ENCODE measurements at places on chromosomes 5 and 9.

- DNase-seq, result no peak
Observed at GRCh38 chr9:15724612-15725011, 171.8 kb downstream of the CCDC171 start.

- no peak for DNase-seq
Observed at GRCh38 chr5:158261674-158262367, 402.9 kb upstream of the CLINT1 start.

DNA sequence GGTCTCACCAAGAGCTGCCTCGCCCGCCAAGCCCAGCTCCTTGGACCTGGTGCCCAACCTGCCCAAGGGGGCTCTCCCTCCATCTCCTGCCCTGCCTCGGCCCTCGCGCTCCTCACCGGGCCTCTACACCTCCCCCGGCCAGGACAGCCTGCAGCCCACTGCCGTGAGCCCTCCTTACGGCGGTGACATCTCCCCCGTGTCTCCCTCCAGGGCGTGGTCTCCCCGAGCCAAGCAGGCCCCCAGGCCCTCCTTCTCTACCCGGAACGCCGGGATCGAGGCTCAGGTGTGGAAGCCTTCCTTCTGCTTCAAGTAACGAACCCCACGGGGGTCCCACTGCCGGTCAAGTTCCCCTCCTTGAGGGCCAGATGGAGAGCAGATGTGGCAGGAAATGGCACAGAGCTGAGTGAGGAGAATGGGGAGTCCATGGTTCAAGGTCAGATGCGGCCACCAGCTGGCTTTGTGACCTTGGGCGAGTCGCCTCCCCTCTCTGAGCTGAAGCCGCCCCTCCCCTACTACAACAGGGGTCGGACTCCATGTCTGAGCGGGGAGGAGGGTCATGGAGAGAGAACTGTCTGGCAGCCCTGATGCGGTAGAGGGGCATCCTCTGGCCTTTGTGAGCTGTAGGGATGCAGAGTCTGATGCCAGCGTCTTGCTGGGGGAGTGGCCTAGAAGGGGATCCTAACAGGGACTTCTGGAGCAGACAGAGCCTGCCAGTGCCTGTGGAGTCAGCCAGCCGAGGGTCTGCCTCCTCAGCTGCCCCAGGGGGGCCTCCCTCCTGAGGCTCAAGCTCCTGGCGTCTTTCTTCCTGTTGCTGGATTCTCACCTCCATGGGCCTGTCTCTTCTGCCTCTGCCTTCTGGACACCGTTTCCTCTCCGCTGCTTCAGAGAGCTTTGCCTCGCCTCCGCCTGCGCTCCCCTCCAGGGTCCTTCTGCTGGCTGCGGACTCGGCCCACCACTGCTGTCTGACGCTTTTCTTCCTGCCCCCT, 9.9 kb downstream of the SYNPO start:
- no peak for DNase-seq

GRCh38 chr5:129748913-129749880, 1.3 kb downstream of the MINAR2 start:
- DNase-seq, result no peak

DNA sequence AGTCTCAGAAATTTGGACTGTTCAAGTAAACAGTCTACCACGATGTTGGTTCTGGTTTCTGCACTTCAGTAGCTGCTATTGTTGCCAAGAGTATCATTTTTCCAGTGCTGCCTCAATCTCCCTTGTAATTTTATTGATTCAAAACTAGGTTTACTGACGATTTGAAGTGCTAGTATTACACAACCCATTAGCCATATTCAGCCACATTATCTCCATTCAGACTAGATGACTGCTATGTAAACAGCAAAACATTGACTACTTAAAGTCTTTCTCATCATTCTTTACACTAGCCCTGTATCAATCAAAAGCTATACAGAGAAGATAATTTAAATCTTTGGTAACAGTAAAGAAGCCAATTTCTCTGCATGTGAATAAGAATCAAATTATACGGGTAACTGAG, 102.0 kb upstream of the TSLP start:
- no peak for DNase-seq

- peak; percentile 37 for DNase-seq
Observed at GRCh38 chr9:99823681-99824377, 2.1 kb downstream of the NR4A3 start.

GRCh38 chr9:108779551-108780325, 76.0 kb downstream of the ACTL7B start:
- no peak for DNase-seq

DNA sequence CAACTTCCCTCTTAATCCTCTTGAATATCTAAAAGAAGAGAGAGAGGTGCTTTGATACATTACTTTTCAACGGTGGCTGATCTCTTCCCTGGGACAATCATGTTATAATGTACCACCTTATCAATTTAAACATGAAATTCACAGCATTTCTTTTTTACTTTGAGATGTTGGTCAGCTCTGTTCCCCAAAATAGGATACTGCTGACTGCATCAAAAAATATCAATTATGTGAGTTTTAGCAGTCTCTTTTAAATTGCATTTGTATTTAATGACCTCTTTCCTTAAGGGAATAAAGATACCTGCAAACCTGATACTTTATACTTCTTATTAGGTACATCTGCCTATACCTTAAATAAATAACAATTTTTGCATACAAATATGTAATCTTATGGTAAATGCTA, 58.4 kb upstream of the MARCHF11 start:
- DNase-seq, result no peak

DNA sequence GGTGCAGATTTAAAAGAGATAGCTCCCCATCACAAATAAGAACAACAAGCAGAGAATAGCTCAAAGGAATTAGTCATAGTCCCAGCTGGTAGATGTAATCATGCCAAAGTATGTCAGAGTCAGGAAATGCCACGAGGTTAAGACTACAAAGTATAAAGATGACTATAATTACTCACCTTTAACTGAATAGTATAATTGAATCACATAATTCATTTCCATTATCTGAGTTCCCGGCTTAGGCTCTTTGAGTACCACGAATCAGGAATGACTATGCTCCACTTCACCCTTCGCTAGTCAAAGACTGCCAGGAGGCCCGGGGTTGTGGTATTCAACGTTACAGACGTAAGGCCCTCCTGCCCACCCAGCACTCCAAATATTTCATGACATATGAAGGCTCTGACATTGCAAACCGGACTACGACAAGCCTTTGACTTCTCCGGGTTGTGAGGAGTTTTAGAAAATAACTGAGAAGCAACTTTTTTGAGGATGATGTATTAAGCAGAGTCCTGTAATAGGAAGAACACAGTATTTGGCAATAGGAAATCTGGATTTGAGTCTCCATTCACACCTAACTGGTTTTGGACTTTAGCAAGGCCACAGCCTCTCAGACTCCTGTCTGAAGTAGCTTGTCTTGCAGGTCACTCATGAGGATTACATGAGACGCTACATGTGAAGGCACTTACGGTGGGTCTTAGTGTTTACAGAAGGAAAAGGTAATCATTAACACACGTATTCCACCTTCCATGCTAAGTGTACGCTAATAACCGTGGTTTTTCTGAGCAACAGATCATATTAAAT, 64.6 kb downstream of the ENC1 start:
- no peak for DNase-seq

GRCh38 chr5:78701795-78702410, 53.3 kb upstream of the LHFPL2 start:
- no peak for DNase-seq

- no peak for DNase-seq
Observed at GRCh38 chr5:30605693-30606268, 587.7 kb upstream of the CDH6 start.

- DNase-seq, result peak; percentile 50
Observed at GRCh38 chr9:14993901-14994554, 83.8 kb upstream of the FREM1 start.

- DNase-seq, result no peak
Observed at GRCh38 chr5:133825631-133826289, 142.7 kb downstream of the C5orf15 start.

DNA sequence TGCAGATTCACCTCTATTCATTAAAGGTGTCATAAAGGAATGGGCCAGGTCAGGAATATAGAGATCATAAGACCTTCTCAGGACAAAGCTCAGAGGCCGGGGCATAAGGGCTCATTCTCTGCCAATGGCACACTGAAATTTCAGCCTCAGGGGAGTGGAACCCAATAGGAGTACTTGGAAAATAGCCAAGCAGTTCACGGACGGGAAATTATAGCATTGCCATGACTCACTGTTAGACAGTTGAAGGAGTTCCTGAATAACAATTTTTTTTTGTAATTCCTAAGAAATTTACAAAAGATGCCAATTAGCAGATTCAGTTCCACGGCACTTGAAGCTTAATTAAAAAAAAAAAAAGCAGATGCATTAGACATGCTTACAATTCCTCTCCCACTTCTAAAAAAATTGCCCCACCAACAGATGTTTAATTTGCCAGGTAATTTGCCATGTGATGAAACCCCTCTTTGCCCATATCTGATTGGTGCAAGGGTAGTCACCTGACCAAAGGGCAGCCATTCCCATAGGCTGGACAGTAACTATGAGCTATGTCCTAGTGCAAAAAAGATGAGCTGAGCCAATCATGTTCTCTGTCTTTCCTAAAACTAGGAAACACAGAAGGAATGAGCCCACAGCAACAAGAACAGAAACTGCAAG, 58.6 kb downstream of the PTCD2 start:
- DNase-seq, result no peak

DNA sequence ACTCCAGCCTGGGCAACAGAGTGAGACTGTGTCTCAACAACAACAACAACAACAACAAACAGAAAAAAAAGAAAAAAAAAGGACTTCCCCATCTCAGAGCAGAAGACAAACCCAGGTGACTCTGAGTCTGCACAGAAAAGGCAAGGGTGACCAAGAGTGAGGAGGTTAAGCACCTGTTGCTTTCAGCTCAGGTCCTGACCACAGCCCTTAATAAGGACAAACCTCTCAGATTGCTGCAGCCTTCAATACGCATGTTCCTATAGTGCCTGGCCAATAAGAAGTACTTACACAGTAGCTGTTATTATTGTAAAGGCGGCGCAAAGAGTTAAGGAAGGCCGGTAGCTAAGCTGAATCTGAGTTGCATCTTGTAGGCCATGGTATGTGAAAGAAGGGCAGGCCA, 102.3 kb upstream of the MSX2 start:
- no peak for DNase-seq

- no peak for DNase-seq
Observed at GRCh38 chr5:98069876-98070512, 703.5 kb upstream of the RGMB start.

GRCh38 chr9:78746010-78746409, 449.1 kb downstream of the PSAT1 start:
- DNase-seq, result no peak

DNA sequence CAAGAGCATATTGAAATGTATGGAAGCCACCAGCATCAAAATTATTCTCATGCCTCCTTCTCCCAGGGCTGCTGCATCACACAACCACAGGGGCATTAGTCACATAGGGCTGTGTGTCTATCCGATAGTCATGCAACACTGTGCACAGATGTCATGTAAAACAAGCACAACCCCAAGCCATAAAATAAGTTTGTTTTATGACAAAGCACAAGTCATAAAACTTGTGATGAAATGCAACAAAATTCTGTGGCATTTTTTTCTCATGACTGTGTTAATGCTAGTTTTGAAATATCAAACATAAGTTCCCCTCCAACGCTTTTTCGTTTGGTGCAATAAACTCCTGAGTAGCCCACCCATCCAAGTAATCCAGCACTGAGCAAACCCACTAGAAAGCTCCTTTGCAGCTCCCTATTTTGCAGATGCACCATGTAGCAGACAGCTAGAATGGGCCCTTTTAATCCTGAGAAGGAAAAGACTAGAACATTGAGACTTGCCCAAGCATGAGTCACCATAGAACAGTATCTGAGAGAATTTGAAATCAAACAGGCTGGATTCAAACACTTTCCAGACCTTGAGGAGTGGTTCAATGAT, 93.3 kb upstream of the ZNF366 start:
- DNase-seq, result no peak

GRCh38 chr9:91483189-91483691, 59.6 kb upstream of the NFIL3 start:
- DNase-seq, result no peak

DNA sequence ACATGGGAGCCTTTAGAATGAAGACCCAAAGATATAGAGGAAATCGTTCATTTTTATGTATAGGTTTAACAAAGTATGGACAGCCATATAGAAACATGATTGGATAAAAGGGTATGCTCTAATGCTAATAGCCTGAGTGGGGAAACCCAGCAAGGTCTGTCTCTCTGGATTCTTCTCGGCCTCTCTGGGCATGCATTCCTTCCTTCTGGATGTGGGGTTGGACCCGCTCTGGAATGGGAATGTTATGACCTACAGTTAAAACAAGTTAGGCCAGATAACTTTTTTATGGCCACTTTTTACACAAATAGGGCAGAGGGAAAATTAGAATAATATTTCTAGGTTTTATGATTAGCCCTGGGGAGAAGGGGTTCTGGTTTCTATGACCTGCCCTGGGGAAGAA, 103.2 kb downstream of the ARSB start:
- DNase-seq, result no peak

DNA sequence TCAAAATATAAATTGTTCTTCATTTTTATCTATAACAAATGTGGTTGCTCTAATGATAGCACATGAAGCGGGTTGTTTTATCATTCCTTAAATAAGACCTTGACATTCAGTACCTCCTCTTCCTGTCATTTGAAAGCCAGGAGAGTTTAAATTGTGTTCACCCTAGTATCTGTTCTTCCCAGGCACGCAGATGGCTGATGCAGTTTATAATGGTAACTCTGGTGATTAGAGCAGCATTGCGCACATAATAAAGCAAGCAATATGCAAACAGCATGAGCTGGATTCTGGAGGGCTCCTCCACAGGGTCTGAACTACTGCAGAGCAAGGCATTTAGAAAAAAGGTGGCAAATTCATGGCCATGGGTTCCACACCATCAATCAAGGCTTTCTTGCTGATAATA, 307.8 kb downstream of the ENC1 start:
- no peak for DNase-seq

DNA sequence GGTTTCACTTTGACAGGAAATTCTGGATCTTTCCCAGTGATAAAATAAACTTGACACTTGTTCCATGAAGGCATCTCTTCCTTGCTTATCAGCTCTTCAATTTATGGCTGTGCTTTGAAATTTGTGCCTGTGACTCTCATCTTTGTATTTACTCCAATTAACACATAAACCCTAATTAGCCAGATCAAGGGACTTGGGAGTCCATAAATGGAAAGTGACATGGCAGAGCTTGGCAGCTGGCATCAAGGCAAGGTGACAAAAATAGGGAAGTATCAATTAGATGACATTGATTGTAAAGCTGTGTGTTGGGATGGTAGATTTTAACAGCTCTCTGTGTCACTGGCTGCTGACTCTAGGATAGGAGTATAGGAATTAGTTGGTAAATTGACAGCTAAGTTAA, 133.9 kb downstream of the PBX3 start:
- no peak for DNase-seq

GRCh38 chr5:107826311-107827000, 155.7 kb upstream of the EFNA5 start:
- DNase-seq, result no peak

DNA sequence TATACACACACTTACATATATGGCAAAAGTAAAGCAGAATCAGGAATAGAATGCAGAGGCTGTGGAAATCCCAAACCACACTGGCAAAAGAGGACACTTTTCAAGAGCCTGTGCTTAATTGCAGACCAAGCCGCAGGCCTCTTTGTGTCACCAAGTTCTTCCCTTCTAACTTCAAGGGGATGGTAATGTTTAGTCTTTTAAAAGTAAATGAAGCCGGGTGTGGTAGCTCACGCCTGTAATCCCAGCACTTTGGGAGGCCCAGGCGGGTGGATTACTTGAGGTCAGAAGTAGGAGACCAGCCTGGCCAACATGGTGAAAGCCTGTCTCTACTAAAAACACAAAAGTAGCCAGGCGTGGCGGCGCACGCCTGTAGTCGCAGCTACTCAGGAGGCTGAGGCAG, 28.7 kb downstream of the ROR2 start:
- no peak for DNase-seq

Measured in T-helper 1 cell (primary cell).